M059J (cell line): ENCODE measurements at places on chromosomes 16 and 17.

DNA sequence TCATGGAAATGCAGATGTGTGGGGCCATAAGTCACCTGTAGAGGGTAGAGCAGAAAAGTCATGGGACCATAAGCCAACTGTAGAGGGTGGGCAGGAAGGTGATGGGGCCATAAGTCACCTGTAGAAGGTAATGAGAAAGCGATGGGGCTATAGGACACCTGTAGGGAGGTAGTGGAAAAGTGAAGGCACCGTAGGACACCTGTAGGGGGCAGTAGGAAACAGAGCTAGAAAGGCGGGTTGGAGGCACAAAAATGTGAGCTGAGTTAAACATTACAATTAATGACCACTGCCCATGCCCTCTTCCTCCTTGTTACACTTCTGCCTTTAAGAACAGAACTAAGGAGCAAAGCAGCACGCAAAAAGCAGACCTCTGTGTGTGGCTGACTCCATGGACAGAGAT lies 150.1 kb downstream of the SHISA6 start:
- DNase-seq, result no peak

- DNase-seq, result no peak
These were observed 430 bp downstream of the BCAS3 start for GRCh38 chr17:60678118-60678444.

DNA sequence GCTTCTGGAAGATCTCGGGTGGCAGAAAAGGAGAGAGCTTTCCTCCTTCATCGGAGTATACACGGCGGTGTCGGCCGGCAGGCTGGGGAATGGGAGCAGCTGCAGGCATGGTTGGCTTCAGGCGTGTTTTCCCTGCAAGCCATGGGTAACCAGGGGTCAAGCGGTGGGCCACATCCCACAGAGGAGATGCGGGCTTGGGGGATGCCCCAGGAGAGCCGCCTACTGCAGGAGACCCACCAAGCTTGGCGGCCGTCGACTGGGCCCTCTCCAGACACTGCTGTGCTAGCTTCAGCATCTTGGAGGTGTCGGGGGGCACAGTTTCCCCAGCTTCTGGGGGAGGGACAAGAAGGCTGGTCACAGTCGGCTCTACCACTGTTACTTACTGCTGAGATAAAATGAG lies 4.2 kb downstream of the VPS9D1 start:
- no peak for DNase-seq

- no peak for DNase-seq
These were observed 18.0 kb downstream of the N4BP1 start for GRCh38 chr16:48591976-48592375.

- no peak for DNase-seq
These were observed 8.6 kb upstream of the ABCA6 start for GRCh38 chr17:69150333-69150732.

- DNase-seq, result no peak
These were observed 3.3 kb upstream of the NOTUM start for GRCh38 chr17:81964081-81964849.

DNA sequence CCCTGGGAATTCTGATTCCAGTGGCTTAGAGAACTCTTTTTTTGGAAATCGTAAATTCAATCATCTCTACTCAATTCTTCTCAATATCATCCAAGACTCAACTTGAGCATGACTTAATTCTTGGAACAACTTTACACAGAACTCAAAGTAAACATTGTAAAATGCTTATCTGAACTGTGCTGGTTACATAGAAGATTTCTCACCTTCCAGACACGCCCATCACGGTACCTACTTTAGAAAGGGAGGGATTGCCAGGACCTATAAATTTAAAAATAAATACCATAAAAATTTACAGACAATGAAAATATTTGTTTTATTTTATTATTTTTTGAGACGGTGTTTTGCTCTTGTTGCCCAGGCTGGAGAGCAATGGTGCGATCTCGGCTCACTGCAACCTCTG lies 26.5 kb downstream of the MAP1LC3B start:
- no peak for DNase-seq

GRCh38 chr16:25709213-25709612 lies 17.5 kb downstream of the HS3ST4 start:
- DNase-seq, result no peak

GRCh38 chr16:10001258-10001775 lies 180.9 kb downstream of the GRIN2A start:
- no peak for DNase-seq

DNA sequence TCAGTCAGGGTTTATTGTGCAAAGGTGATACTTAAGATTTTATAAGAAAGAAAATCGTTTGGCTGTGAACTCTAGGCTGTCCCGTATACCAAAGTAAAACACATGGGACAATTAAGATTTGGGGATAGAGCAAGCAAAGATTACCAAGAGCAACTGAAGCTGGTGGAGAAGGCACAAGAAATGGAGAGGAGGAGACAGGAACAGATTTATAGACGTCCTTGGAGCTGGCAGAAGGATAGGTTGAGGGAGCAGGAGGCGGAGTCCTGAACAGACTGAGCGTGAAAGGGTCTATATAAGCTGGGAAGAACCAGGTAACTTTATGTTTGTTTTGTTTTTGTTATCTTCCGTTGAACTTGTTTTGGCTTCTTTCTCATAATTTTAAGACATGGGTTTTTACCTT lies 3.8 kb downstream of the TNRC6C start:
- DNase-seq, result no peak
